ENCODE measurements at places on chromosomes 13 and 19. TPM values are rescaled to one million over a fixed set of nuclear protein-coding genes. Genes with fewer than 3 reads are reported as not detected.
A peak's percentile ranks its signal among the peaks of the same experiment; 100 is the strongest.

RASAL3 gene
- total RNA-seq = not detected

DNA sequence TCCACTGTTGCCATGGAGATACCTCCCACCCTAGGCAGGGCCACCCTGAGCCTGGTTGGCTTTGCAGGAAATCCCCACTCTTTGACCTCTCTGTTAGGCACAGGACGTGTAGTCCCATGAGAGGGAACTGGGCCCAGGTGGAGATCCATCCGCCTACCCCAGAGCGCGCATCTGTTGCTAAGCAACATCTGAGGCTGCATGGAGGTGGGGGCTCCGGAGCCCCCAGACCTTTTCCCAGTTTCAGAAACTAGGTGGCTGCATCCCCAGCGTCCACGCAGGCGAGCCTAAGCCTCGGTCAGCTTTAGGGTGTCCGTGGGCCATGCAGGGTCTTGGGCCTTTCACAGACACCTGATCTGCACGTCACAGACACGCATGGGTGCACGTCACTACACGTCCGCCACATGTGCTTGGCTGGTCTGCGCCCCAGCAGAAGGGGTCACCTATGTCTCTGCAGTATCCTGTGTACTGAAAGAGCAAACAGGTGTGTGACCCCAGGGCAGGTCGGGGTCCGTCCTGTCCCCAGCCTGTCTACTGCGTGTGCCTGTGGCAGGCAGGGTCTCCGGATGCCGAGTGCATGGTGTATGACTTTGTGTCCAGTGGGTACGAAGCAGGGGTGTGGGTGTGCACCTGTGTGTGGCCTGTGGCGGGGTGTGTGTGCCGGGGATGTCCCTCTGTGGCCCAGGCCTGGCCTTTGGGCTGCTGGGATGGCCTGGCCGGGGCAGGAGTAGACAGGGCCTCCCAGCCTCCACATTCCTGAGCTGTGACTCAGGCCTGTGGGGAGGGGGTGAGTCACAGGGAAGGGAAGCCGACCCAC lies 4.1 kb upstream of the CIRBP start:
- peak; percentile 95 for DNase-seq

- peak; percentile 46 for DNase-seq
These were observed 195.5 kb downstream of the ZNF536 start for GRCh38 chr19:30567536-30568232.

- DNase-seq = peak; percentile 99
These were observed 678 bp downstream of the ISOC2 start for GRCh38 chr19:55460670-55461258.

- DNase-seq = no peak
These were observed at the start of gene FPR1 for GRCh38 chr19:51751655-51752054. Gene FPR1 (minus strand): TSS chr19:51751878. CDS start chr19:51746994, 4,884 bp downstream.

DNA sequence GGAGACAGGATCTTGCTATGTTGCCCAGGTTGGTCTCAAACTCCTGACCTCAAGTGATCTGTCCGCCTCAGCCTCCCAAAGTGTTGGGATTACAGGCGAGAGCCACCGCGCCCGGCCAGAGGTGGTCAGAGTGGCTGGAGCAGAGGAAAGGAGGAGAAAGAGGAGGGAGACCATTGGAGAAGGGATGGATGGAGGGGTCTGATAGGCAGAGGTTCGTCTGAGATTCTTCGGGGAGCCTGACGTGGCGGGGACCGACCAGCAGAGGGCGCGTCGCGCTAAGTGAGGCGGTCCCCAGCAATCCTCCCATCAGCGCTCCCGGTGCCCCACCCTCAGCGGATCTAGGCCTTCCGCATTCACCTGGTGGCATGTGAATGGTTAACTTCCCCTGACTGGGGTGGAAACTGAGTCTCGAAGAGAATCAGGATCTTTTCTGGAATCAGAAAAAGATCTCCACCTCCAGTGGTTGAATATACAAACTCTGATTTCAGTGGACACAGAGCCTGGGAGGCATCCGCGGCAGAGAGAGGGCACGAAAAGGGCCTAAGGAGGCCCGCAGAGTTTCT lies 8.8 kb downstream of the GTPBP3 start:
- peak; percentile 96 for DNase-seq

DNA sequence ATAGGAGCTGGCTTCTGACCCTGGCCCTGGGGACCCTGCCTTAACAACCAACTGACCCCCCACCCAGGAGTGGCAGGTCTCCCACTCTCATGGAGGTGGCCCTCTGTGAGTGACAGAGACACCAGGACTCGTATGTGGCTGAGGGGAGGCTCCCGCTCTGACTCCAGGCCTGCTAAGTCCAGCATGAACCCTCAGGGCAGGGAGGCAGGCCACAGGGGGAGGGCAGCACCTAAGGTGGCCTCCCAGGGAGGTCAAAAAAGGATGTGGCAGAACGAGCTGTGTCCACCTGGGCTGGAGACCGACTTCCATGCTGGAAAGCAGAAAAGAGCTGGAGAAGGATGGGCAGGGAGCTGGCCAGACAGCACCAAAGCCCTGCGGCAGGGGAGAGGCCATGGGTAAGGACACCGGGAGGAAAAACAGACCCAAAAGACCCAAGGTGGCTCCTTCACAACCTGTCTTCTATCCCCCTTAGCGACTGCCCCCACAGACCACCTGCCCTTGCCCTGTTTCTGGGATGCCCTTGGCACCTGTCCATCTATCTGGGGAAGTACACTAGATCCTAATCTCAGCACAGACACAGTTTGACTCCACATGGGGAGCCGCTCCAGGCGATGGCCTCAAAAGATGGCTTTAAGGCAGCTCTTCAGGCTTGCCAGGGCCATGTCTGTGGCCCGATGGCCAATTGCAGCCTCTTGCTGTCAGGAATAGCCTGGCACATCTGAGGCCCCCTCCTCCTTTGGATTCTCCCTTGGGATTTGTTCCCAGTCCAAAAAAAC lies 10.5 kb upstream of the SLC35E1 start:
- DNase-seq = no peak

- DNase-seq = no peak
These were observed 7.9 kb upstream of the TMPRSS9 start for GRCh38 chr19:2352121-2352520.

GRCh38 chr13:20149762-20150161 lies 11.1 kb downstream of the GJA3 start:
- no peak for DNase-seq

DNA sequence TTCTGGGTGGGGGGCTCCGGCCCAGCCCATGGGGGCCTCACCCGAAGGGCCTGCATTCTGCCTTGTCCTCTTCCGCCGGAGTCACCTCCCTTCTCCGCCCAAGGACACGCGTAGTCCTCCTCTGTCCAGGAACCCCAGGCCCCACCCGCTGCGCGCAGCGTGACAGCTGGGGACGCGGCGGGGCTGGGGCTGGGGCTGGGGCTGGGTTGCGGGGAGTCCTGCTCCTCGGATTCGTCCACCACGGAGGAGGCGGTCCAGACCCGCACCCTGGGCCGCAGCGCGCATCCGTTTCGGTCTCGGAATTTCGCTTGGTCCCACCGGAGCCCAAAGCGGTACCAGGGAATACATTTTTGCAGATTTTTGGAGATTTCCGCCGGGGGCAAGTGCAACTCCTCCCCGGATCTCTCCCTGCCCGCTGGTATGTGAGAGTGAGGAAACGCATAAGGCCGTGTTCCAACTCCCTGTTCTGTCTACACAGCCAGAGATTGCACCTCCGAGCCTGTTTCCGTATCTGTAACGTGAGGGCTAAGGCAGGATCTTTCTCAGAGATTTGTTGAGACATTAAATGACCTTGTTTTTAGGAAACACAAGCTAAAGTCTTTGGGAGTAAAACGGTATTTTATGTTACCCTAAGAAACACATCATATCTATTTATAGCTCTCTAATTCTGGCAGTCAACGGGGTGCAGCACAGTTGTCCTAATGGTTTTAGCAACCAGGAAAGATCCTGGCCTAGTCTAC lies at the start of gene COX7A1:
TSS of gene COX7A1 (minus strand) at position 96 of the 740 bp plus-strand sequence. CDS start at position 56, 40 bp downstream.
- DNase-seq = peak; percentile 57

DNA sequence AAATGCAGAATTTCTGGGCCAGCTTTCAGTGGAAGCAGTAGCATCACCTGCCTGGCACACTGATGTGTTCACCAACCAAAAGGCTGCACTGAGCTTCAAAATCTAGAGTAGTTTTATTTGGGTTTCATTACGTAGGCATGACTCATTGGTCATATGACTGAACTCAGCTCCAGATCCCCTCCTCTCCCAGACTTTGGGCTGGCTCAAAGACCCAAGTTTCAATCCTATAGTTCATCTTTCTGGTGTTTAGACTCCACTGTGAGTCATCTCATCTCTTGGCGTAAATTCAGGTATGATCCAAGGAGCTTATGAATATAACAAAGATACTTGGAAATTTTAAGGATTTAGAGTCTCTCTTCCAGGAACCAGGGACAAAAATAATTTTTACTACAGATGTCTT lies 17.7 kb downstream of the ZMYM5 start:
- DNase-seq = peak; percentile 17

- no peak for DNase-seq
These were observed 2.5 kb upstream of the TMEM255B start for GRCh38 chr13:113756441-113757097.

- DNase-seq = no peak
These were observed 15.5 kb upstream of the ZNF835 start for GRCh38 chr19:56687031-56687430.

GRCh38 chr19:39422020-39422419 lies 9.6 kb downstream of the PLEKHG2 start:
- DNase-seq = peak; percentile 27

GRCh38 chr13:39490136-39490535 lies 112.9 kb downstream of the LHFPL6 start:
- DNase-seq = peak; percentile 17

GRCh38 chr19:33795370-33796163 lies 1.1 kb upstream of the KCTD15 start:
- peak; percentile 99 for DNase-seq

Data from H7 (cell line).